Bronchial epithelial cell (primary cell): ENCODE measurements at places on chromosomes 7 and 10. TPM values are rescaled to one million over a fixed set of nuclear protein-coding genes. Genes with fewer than 3 reads are reported as not detected.

The WDFY4 gene
- total RNA-seq: under 0.01 TPM in 2 replicates

The GPR15LG gene
- 0.53 and 2.6 TPM in 2 replicates for total RNA-seq

The DDIT4 gene
- total RNA-seq: 2,437 and 2,447 TPM in 2 replicates

The DMBT1 gene
- not detected in 2 replicates for total RNA-seq

The STK31 gene
- under 0.01 and 0.26 TPM in 2 replicates for total RNA-seq
